ENCODE measurements at places on chromosomes 6 and 20.

DNA sequence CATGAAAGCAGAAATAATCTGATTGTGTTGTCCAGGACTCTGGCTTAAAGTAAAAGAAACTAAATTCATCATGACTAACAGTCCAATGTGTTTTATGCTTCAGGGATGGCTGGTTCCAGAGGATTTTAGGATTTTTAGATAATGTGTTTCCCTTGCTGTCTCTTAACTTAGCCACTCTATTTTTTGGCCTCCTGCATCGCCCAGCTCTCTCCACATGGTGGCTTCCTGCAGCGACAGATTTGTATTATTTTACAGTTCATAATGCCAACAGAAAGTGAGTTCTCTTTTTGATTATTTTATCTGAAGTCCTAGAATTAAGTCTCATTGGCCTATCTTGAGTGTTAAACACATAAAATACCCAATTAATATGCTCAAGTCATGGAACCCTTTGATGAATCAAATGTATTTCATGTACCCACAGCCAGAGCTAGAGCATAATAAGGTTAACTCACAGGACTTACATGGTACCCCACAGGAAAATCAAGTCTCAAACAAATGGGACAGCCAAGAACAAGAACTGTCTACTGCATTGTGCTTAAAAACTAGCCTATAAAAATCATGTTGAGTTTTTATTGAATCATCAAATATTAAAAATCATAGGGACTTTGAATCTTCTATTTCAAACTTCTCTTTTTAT is 582.5 kb downstream of the DOK5 start:
- DNase-seq = no peak

DNA sequence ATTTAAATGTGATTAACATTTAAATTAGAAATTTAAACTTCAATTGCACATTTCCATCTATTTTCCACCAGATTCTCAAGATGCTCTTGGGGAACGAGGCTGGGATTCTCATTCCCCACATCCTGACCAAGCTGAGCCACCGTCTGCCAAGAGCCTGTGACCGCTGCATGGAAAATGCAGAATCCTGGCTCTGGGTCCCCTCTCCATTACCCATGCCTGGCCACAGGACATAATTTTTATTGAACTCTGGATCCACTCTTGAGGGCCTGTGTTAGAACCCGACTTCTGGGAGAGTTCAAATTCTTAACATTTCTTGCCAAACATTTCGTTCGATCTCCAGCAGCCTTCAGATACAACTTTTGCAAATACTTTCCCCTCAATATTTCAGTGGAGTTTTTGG is 201.6 kb upstream of the SNX9 start:
- DNase-seq = no peak

DNA sequence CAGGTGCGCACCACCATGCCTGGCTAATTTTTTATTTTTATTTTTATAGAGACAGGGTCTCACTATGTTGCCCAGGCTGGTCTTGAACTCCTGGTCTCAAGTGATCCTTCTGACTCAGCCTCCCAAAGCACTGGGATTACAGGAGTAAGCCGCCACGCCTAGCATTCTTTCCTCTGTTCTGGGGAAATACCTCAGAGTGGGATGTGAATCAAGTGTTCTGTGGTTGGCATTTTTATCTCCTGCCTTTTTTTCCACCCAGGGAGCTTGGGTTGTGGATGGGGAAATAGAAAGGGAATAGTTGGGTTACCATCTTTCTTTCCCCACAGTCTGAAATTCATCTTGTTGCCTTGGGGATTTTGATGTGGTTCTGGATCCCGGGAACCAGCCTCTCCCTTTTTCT is 24.1 kb downstream of the TFAP2C start:
- DNase-seq = no peak

DNA sequence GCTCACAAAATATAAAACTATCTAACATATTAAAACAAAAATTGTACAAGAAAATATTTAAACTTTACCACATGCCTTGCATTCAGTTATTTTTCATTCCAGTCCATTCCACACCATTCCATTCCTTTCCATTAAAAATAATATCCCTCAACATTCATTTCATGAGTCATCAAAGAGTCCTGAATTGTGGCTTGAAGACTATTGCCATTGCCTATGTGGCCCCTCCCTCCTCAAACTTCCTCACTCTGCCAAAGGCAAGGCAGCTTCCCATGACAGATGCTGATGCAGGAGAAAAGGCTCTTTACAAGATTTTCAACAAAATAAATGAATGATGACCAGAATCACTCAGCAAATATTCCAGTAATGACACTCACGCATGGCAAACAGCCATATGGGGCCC is 31.7 kb downstream of the IL20RA start:
- no peak for DNase-seq

DNA sequence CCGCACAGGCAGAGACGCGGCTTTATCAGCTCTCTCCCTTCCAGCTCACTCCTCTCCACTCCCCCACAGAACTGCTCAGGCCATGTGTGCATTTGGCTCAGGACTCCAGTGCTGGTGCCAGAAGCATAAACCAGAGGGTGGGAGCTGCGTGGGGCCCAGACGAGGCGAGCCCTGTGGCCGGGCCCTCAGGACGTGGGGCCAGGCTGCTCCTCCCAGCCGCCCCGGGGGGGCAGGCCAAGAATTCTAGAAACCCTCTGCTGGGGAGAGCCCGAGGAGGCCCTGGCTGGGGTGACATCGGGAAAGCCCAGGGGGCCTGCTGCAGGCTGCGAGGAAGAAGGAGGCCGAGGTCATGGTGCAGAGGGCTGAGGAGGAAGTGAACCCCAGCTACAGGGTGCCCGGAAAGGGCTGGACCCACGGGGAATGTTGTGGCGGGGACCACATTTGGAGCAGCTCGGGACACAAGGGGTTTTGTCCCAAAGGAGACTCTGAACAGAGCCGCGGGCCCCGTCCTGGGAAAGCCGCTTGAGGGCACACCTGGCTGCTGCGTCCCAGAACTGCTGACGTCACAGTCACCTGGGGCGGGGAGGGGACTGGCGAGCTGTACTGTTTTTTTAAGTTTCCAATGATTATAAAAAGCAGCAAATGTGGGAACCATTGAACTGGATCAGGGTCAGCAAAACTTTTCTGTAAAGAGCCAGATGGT is 107.1 kb downstream of the BANF2 start:
- no peak for DNase-seq

DNA sequence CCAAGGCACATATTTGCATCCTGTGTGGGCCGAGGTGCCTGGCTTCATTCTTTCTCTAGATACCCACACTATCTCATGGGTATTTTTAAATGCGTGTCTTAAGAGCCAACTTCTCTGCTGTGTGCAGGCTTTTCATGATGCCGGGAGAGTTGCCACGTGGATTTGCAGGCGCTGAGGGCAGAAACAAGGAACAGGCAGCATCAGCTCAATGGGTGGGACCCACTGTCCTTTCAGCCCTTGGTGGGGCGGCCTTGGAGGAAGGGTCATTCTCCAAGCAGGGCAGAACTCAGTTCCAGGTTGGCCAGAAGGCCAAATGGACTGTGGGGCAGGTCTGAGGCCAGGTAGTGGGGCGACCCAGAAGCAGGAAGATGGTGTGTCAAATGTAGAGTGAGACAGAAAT is 84.7 kb downstream of the PHACTR3 start:
- no peak for DNase-seq

DNA sequence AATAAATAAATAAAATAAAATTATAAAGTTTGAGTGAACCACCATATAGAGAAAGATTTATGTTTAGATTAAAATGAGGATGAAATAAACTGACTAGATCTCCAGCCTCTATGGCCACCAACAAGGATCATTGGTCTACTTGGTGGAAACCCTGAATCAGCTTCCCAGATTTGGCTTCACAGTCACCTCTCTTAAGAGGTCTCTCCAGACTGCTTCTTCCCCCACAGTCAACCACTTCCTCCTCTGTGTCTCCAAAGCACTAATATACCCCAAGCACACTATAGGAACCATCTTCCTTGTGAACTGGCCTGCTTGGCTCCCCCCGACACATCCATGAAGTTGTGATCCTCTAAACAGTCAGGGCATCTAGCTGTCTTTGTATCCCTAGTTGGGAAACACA is 529.6 kb upstream of the RNF217 start:
- DNase-seq = no peak

GRCh38 chr6:150713931-150714330 is 114.2 kb downstream of the PLEKHG1 start:
- DNase-seq = no peak

DNA sequence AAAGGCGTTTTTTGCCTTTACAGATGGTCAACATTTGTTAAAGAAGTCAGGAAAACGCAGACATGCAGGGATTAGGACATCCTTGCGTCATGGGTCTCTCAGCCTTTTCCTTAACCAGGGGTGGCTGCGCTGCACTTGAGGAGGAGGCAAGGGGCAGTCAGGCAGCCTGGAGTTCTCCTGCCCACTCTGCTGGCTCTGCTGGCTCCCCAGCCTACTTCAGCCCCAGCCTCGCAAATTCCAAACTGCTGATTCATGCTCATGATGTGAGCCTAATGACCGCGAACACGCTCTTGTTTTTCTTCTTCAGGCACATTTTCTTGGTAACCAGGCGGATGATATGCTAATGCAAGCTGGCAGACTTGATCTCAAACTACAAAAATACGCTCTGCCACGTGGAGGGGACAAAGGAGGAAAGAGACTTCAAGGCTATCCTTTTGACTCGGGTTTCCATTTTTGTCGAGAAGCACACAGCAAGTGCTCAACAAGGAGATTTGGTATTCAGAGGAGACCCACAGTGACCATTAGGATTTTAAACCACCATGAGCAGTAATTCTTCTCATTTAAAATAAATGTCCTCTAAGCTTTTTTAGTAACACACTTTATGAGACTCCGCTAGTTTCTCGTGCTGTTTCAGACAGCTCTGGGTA is 290.3 kb upstream of the STXBP5 start:
- DNase-seq = no peak

DNA sequence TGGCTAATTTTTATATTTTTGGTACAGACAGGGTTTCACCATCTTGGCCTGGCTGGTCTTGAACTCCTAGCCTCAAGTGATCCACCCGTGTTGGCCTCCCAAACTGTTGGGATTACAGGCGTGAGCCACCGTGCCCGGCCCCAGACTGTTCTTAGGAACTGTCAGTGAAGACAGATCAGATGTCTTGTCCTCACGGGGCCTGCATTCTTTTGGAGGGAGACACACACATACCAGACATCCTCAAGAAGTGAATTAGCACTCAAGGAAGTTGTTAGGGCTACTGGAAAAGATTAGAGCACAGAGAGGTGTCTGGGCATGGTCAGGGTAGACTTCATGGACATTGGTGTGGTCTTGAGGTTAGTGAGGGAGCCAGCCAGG is 10.3 kb upstream of the LPIN3 start:
- DNase-seq = no peak

GRCh38 chr6:112027942-112028674 is 25.8 kb upstream of the CCN6 start:
- DNase-seq = peak; percentile 76

- DNase-seq = no peak
These were observed 162.5 kb downstream of the ALDH8A1 start for GRCh38 chr6:134787261-134787877.

- DNase-seq = no peak
These were observed 245.3 kb downstream of the FARS2 start for GRCh38 chr6:5506597-5506996.

DNA sequence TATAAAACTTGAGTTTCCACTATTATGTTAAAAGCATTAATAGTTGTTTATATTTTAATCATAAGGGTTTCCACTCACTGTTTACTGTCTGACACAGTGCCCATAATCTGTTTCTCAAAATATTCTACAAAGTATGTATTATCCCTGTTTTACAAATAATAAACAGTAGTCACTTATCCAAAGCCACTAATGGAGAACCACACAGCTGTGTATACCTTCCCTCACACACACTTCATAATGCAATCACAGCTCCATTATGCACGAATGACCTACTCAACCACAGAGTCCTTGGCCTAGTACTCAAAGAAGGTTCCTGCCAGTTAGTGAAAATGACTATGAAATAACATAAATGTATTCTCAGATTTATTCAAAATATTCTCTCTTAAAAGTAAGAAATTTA is 103.1 kb downstream of the EPB41L2 start:
- no peak for DNase-seq

DNA sequence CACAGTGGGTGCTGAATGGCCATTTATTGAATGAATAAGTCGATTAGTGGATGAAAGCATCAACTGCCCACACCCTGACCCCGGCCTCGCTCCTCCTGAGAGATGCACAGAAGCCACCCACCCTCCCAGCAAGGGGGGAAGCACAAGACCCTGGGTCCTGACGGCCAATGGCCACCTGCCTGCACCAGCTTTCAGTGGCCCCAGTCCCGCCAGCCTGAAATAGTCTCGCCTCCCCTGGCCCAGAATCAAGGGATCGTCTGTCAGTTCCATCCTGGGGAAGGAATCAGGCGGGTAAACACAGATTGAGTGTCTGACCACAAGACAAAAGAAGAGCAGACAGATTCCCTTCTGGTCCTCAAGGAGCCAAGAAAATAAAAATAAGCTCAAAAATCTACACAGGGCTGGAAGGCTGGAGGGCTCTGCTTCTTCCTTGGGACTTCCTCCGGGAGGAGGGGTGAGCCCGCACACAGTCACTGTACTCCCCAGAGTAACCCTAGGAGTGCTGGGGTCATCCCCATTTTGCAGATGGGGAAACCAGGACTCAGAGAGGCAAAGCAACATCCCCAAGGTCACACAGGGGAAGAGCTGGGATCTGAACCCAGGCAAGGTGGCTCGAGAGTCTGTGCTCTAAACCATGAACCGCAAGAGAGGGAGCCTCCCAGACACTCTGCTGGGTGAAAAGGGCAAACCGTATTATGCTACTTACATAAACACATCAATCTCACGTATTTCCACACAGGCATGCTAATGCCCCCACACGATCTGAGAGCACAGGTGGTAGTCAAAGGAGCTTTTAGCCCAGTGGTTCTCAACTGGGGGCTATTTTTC is 7.8 kb downstream of the PREX1 start:
- DNase-seq = no peak

GRCh38 chr20:62047666-62048345 is 17.9 kb downstream of the TAF4 start:
- DNase-seq = no peak

- DNase-seq = no peak
These were observed 22.0 kb upstream of the BMP5 start for GRCh38 chr6:55897346-55897745.

GRCh38 chr6:36912586-36912985 is 26.8 kb downstream of the C6orf89 start:
- DNase-seq = peak; percentile 88

- peak; percentile 81 for DNase-seq
These were observed 2.0 kb upstream of the VARS1 start for GRCh38 chr6:31797588-31797987.

- no peak for DNase-seq
These were observed 13.0 kb upstream of the HLA-DQB1 start for GRCh38 chr6:32679492-32679891.

DNA sequence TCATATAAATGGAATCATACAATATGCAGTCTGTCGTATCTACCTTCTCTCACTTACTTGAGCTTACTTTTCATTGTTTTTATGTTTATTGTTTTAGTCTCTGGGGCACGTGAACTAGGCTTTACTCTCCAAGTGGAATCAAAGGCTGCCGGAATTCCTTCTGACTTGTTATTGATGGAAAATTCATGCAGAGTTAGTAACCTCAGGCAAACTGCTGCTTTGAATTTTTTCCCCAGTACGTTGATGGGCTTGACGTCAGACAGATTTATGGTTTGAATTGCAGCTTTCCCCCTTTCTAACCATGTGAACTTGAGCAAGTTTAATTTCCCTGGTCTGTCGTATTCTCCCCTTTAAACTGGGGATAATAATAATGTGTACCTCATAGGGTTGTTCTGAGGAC is 68.6 kb downstream of the ZDHHC14 start:
- DNase-seq = no peak
